ENCODE measurements at places on chromosomes 16 and 17.

GRCh38 chr17:50493744-50494143 is 14.5 kb upstream of the MYCBPAP start:
- DNase-seq, result no peak

GRCh38 chr17:17576772-17577234 is 14.7 kb downstream of the PEMT start:
- DNase-seq, result no peak

- DNase-seq, result no peak
Measured at GRCh38 chr17:82972836-82973372, 106.5 kb upstream of the METRNL start.

GRCh38 chr17:29145289-29146073 is 34.7 kb downstream of the MYO18A start:
- peak; percentile 81 for DNase-seq

Measured in pons (tissue), 1 donor.